ENCODE measurements at places on chromosomes 6 and 20. TPM values are rescaled to one million over a fixed set of nuclear protein-coding genes. Genes with fewer than 3 reads are reported as not detected.

STK4 gene
- 11.1 TPM for total RNA-seq

FABP7 gene
- not detected for total RNA-seq

ENPP5 gene
- total RNA-seq: 4.4 TPM

TP53TG5 gene
- not detected for total RNA-seq

ELOVL5 gene
- 14.3 TPM for total RNA-seq

SPATA25 gene
- 0.85 TPM for total RNA-seq

FOXS1 gene
- total RNA-seq: 0.79 TPM

LST1 gene
- total RNA-seq: 0.56 TPM

TPD52L1 gene
- 26.8 TPM for total RNA-seq

REPS1 gene
- 20.5 TPM for total RNA-seq

GSTA1 gene
- total RNA-seq: 125 TPM

C6orf132 gene
- 18.0 TPM for total RNA-seq

ADGRF1 gene
- 0.34 TPM for total RNA-seq

SASH1 gene
- 11.9 TPM for total RNA-seq

MACROD2 gene
- total RNA-seq: 4.9 TPM

KATNA1 gene
- total RNA-seq: 3.5 TPM

LTA gene
- 1.3 TPM for total RNA-seq

LAMA2 gene
- 6.0 TPM for total RNA-seq

POPDC3 gene
- 0.67 TPM for total RNA-seq

SYNE1 gene
- 49.8 TPM for total RNA-seq

SEMG1 gene
- total RNA-seq: not detected

AARS2 gene
- total RNA-seq: 3.6 TPM

PTGIS gene
- total RNA-seq: 16.2 TPM

RIMS1 gene
- 3.6 TPM for total RNA-seq

DUSP15 gene
- 1.6 TPM for total RNA-seq

RAD21L1 gene
- not detected for total RNA-seq

UBD gene
- total RNA-seq: 1.8 TPM

BAG2 gene
- total RNA-seq: 0.46 TPM

TDP2 gene
- 26.9 TPM for total RNA-seq

KIF25 gene
- not detected for total RNA-seq

DEFB125 gene
- total RNA-seq: not detected

YIPF3 gene
- 63.1 TPM for total RNA-seq

C6orf163 gene
- total RNA-seq: 1.3 TPM

RAET1G gene
- not detected for total RNA-seq

PSMB9 gene
- 5.7 TPM for total RNA-seq

TAP1 gene
- 11.7 TPM for total RNA-seq

CLPSL1 gene
- 98.8 TPM for total RNA-seq

MDFI gene
- total RNA-seq: 7.4 TPM

TAGAP gene
- total RNA-seq: 1.1 TPM

DCBLD1 gene
- total RNA-seq: 12.2 TPM

SOBP gene
- 1.6 TPM for total RNA-seq

TUBB2B gene
- total RNA-seq: 11.6 TPM

DDR1 gene
- total RNA-seq: 95.7 TPM

HINT3 gene
- 12.1 TPM for total RNA-seq

PPARD gene
- 12.3 TPM for total RNA-seq

TBC1D7 gene
- total RNA-seq: 5.9 TPM

DSP gene
- total RNA-seq: 139 TPM

SMPD2 gene
- total RNA-seq: 7.1 TPM

TEAD3 gene
- total RNA-seq: 10.0 TPM

OR12D2 gene
- not detected for total RNA-seq

AGER gene
- total RNA-seq: 4.4 TPM
